ENCODE measurements at places on chromosomes 5 and 9.

GRCh38 chr5:136726506-136726905 lies 361.2 kb upstream of the TRPC7 start:
- no peak for DNase-seq

- DNase-seq = no peak
Measured at GRCh38 chr5:13510616-13511015, 433.9 kb downstream of the DNAH5 start.

- DNase-seq = no peak
Measured at GRCh38 chr9:76893395-76893932, 12.4 kb downstream of the PRUNE2 start.

- no peak for DNase-seq
Measured at GRCh38 chr5:96338624-96339415, 94.2 kb downstream of the PCSK1 start.

- peak; percentile 38 for DNase-seq
Measured at GRCh38 chr5:135393229-135393628, 5.8 kb downstream of the MACROH2A1 start.

DNA sequence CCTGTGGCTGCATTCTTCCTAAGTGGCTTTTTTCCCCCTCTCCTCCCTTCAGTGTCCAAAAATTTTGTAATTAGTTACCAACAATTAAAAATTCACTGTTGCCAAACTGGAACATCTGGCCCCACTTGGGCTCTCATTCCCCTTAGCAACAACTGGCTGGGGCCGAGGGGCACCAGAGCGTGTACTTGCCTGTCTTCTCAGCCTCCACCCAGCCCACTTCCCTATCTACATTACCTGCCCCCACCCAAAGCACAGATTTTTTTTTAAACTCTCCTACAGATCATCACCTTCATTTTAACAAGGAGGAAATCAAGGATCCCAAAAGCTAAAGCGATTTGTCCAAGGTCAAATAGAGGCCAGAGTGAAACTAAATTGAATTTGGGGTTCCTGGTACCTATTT lies 278.8 kb downstream of the EBF1 start:
- DNase-seq = no peak

GRCh38 chr9:83622433-83622938 lies 457 bp upstream of the IDNK start:
- DNase-seq = no peak

DNA sequence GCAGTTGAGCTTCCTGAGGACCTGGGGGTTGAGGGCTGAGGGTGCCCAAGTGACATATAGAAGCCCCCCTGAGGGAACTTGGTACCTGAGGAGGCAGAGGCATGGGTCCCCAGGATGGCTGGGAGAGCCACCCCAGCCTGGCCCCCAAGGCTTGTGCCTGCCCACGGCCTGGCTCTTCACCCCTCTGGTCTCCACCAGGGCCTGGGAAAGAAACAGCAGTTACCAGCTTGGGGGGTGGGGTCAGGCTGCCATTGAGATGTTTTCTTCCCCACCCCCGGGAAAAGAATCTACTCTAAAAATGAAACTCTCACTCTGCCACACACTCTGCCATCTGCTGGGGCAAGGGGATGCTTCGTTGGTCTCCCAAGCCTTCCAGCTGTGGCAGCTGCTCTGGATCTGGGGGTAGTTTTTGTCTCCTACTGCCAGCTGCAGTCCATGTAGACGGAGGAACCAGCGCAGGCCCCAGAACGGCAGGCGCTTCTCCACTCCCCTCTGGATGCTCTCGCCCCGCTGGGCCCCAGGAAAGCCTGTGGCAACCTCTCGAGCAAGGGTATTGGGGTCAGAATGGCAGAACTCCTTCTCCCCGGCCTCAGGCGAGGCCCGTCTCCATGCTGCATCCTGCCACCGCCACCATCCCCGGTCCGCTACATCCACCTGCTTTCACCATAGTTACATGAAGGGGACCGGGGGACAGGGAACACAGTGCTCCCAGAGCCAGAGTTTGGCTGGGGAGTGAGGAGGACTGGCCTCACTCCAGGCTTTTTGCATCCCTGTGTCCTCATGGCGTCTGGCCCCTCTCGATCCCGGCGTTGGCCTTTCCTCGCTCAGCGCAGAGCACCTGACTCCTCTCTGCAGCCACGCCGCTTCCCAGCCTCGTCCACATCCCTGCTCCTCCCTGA lies 123.5 kb downstream of the DAB2IP start:
- DNase-seq = no peak

- DNase-seq = no peak
Measured at GRCh38 chr5:114447084-114447773, 85.4 kb downstream of the KCNN2 start.

DNA sequence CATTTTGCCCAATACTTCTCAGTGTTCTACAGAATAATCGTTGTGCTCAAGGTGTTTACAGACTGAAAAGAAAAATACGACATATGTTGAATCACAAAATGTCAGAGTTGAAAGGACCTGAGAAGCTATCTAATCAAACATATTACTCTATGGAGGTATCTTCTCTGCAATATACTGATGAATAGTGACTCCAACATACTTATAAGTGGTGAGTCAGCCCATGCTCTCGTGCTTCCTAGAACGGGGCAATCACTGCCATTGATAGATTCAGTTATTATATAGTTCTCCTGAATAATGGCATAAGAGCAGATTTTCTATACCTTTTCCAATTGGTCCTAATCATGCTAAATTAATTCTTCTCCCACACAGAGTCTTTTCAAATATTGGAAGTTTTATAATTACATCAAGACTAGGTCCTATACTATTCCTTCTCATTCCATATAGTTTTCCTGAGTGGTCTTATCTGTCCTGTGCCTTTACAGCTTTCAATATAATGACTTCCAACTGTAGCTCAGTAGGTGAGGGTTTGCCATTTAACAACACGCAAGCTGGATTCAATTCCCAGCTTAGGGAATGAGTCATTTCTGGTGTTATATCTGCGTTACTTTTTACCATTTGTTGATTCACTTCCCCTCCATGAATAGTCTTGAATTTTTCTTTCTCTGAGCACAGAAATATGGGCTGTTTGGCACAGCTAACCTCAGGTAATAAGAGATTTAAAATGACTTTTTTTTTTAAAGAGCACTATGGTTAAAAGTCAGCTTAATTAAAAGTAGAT lies 81.1 kb downstream of the PLK2 start:
- DNase-seq = no peak

DNA sequence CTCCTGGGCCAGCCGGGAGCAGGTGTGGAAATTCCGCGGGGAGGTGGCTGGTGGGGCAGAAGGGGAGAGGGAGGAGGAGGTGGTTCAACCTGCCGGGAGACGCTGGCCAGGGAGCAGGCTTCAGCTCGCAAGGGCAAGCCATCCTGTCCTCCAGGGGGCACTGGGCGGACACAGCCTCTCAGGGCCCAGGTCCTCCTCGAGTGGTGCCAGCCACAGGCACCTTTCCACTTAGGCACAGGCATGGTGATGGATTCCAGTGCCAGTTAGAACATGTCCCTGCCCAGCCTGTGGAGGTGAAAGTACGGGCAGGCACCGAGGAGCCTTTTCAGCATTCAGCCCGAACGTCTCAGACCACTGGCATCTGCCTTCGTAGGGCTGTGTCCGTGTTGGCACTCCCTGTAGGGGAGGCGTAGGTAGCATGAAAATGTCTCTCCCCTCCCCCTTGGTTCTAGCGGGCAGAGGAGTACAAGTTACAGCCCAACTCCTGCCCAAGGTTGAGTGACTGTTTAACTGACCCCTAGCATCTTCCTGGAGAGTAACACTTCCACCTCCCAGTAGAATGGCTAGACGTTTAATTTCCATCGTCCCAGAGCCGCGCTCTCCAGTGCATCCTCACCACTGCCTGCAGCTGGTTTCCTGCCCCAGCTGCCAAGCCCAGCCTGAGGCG lies 48.9 kb downstream of the DAB2IP start:
- DNase-seq = no peak

DNA sequence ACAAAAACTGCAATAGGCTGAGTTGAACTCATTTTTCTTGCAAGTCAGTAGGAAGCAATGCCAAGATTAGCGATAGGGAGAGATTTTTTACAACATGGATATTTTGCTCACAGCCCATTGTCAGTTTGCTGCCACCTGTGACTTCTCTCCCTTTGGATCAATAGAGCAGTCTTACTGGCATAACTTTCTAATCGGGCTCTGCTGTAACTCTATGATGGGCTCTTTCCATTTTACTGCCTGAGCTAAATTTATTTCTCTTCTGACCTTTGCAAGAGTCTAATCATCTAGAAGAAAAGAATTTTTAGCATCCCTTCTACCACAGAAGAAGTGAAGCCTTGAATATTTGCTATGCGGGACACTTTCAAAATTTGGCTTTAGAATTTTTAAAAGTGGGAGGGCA lies 53.6 kb upstream of the SGCD start:
- no peak for DNase-seq

DNA sequence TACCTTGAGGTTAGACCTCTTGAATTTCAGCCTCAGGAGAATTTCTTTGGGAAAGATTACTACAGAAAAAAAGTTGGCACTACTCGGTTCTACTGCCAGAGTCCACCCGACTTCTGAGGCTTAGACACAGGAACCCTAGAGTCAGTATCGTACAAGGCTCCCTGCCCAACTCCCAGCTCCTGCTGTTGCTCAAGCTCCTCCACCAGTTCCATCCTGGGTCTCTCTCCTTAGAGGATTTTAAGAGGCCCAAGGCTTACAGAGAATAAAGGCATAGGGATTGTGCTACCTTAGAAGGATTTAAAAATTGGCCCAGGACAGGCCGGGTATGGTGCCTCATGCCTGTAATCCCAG lies 29.0 kb upstream of the SSBP2 start:
- DNase-seq = no peak

- no peak for DNase-seq
Measured at GRCh38 chr9:27088981-27089380, 20.0 kb upstream of the TEK start.

DNA sequence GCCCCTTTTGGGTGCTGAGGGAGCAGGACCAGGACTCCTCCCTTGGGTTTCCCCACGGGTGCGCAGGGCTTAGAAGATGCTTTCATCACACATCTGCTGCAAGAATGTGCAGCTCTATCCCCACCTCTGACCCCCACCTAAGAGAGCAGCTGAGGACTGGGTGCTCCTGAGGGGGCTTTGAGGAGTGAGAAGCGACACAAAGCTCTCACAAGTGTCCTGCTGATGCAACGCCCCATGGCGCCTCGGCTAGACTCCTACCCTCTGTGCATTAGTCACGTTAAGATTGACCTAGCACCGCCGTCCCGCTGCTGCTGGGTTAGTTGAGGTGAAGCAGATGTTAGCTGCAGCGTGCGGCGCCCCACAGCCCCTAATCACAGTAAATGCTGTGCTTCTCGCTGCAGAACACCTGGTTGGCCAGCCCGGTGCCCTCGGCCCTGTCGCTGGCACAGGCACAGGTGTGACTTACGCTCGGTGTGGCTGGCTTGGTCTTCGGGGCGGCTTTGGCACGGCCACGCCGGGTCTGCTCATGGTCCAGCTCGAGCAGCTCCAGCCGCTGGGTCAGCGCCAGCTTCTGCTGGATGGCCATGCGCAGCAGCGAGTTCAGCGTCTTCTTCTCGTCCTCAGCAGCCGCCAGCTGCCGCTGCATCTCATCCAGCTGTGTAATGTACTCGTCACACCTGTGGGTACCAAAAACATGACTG lies 45.0 kb upstream of the IPPK start:
- no peak for DNase-seq

GRCh38 chr9:14096258-14096922 lies 217.6 kb downstream of the NFIB start:
- no peak for DNase-seq

- DNase-seq = no peak
Measured at GRCh38 chr5:45454114-45454513, 242.1 kb downstream of the HCN1 start.

GRCh38 chr5:180328296-180329137 lies 24.6 kb downstream of the GFPT2 start:
- peak; percentile 18 for DNase-seq

- DNase-seq = no peak
Measured at GRCh38 chr5:180302256-180302655, 10.4 kb upstream of the MAPK9 start.

DNA sequence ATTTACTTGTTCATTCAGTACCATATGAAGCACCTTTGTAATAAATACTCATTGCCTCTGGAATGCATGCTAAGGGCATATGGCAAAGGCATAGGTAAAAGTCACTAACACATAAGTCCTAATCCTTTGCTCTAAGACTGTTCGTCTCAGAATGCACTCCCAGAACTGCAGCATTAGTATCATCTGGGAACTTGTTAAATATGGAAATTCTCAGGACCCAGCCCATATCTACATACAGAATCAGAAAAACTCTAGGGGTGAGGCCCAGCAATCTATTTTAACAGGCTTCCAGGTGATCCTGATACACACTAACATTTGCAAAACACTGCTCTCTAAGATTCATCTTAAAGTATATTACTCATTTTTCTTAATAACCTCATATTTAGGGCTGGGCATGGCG lies 113.8 kb upstream of the CDH6 start:
- DNase-seq = no peak

- DNase-seq = no peak
Measured at GRCh38 chr5:41083306-41083705, 12.2 kb upstream of the MROH2B start.

DNA sequence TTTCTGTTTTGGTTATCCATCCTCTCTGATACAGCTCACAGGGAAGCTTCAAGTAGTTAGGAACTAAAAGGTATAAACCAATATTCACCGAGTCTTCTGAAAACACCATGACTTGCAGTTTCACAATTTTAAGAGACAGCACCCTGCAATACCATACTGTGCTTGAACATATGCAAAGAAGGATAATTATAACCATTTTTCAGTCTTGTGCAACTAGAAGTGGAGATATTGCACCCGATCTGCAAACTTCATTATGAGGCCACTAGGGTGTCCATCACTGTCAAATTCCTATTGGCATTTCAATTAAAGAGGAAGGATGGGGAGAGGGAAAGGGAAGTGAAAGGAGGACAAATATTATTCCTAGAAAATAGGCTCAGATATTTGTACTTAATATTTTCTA lies 32.4 kb upstream of the CEP120 start:
- DNase-seq = peak; percentile 40

DNA sequence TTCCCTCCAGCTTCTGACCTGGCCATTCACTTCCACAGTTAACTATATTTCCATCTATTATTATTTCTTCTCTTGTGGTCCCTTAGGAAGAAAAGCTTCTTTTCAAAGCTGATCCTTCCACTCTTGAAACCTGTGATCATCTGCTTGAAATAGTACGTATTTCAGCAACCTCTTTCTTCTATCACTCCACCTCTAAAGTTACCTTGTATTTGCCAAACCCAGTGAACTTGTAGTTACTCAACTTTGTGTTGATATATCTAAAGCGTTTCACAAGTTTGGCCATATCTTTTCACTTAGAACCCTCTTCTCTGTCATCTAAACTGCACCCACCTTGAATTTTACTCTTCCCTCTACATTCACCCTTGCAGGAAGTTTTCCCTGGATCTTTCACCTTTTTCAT lies 173.8 kb upstream of the RAD23B start:
- no peak for DNase-seq

Measured in SIG-M5 (cell line).